ENCODE measurements at places on chromosomes 4 and X. TPM values are rescaled to one million over a fixed set of nuclear protein-coding genes. Genes with fewer than 3 reads are reported as not detected.

DNA sequence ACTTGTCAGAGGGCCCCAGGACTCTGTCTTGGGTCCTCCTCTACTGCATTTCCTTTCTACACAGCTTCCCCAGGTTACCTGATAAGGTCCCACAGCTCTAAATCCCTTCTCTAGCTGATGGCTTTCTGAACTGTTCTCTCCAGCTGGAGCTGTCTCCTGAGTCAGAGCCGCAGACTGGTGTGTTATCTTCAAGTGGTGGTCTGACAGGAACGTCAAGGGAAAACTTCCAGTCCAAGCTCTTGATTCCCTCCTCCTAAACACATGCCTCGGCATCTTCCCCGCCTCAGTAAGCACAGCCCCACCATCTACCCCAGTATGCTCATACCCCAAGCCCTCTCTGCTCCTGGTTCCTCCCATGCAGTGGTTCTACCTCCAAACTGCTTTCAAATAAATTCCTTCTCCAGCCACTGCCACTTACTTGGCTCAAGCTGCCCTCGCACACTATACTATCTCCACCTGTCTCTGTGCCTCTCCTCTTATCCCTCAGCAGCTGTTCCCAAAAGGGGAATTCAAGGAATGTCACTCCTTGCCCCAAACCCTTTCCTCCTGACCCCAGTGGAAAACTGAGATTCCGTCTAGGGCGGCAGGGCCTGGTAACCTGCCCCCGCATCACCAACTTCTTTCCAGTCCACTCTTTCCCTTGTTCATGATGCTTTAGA, 17.2 kb upstream of the CENPU start:
- no peak for DNase-seq

DNA sequence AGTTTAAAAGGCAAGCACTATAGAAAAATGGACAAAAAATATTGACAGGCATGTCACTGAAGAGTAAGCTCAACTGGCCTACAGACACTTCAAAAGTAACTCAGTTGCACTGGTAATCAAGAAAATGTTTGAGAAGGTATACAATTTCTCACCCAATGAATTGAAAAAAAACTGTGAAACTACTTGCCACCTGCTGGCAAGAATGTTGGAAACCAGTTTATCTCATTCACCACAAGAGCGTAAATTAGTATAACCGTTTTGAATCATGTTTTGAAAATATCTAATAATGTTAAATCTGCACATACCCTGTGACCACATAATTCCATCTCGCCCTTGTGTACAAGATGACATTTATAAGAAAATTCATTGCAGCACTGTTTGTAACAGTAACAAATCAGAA, 31.7 kb downstream of the TXK start:
- no peak for DNase-seq

- no peak for DNase-seq
Measured at GRCh38 chr4:82136161-82136801, 237.5 kb downstream of the HNRNPD start.

DNA sequence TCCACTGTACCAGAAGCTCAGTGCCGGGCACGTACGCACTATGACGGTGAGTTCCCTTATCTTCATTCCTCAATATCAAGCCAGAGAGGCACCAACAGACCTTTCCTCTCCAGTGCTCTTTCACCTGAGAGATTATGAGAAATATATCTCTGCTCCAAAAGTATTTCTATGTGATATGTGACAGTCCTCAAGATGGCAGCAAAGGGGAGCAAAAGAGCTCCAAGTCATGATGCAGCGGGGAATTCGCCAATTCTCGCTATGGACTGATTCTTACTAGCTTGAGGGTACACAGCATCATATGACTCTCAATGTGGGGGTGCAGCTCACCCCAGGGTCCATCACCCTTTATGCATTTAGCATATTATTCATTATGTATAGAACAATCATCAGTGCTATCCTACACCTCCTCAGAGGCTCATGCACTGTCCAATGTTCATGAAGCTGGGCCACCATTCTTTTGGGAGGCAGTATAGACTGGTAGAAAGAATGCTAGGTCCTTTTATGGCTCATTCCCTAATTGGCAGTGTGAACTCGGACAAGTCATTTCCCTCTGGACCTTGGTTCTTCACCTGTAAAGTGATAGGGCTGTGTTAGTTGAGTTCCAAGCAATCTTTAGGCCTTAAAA, 12.8 kb upstream of the IQSEC2 start:
- DNase-seq: peak; percentile 26

DNA sequence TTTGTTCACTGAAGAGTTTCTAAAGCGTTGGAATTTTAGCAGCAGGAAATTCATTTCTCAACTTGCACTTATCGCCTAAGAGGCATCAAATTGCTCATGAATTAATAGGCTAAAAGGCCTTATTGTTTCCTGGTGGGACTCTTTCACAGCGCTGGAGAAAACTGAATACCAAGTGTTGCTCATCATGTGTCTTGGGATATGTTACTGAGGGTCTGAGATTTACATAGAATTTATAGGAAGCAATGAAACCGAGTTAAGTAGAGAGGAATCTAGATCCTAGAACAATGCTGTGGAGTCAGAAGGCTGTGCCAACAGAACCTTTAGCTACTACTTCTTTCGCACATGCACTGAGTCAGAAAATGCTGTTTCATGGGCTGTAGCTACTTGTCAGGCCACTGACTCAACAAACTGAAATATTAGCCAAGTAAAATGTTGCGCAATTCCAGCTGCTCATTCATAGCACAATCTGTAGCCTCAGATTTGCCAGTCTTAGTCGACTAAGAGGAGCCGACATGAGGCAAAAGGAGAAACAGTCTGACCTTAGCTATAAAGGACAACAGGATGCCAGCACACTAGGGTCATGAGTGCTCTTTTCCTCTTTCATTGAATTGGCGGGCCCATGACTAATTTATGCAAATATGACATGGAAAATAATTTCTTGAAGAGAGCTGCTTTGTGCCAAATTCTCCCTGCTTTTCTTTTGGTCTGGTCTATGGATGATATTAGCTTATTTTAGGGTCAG, 35.9 kb upstream of the CXCL8 start:
- no peak for DNase-seq

DNA sequence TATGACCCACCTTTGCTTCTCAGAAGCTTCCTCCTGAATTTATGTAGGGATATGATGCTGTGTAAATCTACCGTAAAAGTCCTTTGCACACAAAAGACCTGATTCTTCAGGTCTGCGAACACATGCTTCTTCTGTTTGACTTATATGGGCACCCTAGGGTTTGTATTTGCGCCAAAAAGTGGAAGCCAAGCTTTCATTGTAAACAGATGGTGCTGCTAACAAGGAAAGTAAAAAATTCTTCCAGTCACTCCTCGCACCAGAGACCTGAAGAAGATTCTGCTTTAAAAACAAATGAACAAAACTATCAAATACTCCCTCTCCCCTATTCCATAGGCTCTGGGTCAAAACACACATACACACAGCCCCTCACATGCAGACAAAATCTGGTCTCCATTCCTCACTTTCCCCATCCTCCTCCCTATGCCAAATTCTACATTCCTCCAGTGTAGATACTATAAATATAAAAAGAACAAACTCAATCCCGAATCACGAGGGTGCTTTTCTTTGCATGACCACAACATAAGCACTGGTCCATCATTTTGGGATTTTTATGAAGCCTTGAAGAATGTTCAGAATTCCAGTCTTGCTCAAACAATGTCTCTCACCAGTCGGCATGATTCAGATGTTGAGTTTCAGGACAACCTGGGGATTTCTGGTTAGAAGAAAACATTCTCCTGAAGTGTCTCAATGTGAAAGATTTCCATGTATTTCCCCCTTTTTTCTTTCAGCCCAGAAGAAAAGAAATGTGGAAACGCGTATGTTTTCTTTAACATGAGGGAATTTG, 125.1 kb downstream of the PALLD start:
- DNase-seq: no peak

DNA sequence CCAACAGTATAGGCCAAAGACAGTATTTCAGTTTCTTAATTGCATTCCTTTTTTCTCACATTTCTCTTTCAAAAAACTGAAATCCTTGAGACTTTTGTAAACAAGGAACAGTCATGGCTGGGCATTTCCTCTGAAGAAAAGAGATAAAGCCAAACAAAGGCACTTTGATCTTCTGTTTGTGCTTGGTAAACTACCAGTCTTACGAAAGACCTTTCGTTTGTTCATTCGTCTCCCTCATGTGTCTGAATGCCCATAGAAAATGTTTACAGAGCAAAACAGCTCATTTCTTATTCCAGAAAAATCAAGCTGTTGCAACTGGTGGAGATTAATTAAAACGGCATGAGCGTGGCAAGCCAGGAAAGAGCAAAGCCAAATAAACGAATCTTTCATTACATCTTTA, 178.0 kb downstream of the GASK1B start:
- DNase-seq: no peak

- DNase-seq: no peak
Measured at GRCh38 chrX:39260965-39261364, 459.7 kb downstream of the MID1IP1 start.

- DNase-seq: peak; percentile 32
Measured at GRCh38 chrX:18424482-18425198, 768 bp upstream of the CDKL5 start.

- no peak for DNase-seq
Measured at GRCh38 chr4:183515411-183515810, 10.6 kb downstream of the ING2 start.

GRCh38 chrX:123188081-123188480, 4.0 kb downstream of the GRIA3 start:
- DNase-seq: no peak

DNA sequence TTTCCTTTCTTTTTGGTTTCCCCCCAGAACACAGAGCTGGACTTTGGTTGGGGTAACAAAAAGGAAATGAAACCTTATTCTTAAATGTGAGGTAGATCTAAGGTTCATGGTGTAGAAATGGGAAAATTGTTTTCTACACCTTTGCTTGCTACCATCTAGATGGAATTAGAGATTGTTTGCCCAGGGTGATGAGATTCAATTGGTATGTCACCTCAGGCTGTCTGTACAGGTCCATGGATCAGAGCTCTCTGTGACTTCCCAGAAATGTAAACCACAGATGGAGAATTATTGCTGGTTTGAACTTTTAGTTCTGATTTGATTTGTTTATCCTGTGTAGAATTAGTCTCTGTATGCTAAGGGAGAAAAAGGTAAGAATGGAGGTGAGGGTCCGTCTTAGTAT, 146.7 kb downstream of the PCDH7 start:
- no peak for DNase-seq

DNA sequence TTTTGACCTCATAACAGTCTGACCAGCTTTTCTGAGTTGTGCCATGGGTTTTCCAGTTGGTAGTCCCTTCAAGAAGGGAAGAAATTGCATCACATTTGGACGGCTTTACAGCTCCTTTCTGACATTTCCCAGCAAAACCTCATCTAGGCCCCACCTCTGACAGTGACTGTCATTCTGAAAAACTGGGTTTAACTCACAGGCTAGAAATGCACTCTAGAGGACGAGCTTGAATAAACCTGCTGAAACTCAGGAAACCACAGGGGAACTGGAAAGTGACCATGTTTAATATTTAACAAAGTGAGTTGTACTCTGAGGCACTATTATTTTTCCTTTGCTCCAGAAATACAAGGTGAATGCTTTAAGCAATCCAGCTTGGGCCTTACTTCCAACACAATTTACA, 434.3 kb upstream of the RASGEF1B start:
- no peak for DNase-seq

GRCh38 chr4:10781805-10782204, 97.2 kb upstream of the CLNK start:
- DNase-seq: no peak

DNA sequence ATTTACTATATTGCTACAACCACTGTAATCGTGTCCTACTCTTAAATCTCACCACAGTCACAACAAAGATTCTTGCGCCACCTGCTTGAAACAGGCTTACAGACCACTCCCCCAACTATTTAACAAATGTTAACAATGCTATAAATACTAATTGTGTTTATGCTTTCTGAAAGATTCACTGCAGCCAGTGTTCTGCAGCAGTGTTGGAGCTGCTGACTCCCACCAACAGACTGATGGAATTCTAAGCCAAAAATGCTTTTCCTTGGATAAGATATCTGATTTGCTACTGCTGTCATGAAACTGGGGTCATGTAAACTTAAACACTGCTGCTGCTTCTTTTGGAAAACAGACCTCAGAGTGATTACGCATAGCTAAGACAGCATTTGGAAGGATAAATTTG, 244.2 kb upstream of the MAB21L2 start:
- DNase-seq: no peak

DNA sequence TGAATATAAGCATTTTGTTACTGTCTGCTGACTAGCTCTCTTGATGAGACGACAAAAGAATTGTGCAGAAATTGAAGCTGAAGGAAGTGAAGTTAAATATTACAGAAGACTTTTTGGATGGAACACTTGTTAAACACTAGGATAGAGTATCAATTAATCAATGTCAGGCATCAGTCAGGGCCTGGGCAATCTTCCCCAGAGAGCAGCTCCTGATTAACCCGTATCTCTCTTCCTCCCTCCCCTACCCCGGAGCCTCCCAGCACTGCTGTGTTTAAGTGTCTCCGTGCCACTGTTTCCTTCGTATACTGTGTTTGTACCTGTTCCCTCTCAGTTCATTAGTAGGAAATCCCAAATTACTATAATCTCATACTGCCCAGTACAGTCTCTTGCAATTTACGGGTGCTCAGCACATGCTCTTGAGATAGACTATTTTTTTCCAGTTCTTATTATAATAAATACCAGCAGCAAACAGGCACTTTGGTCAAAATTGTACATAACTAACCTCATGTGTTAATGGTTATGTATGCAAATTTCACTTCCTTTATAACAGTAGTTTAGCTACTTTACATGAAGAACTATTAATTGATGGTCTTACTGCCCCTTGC, 765.7 kb upstream of the FTHL17 start:
- DNase-seq: no peak

The WWC2 gene
- total RNA-seq: 0.21 TPM

The PHF8 gene
- 37.4 TPM for total RNA-seq

The BST1 gene
- 0.60 TPM for total RNA-seq

The RGN gene
- total RNA-seq: not detected

The HEPH gene
- not detected for total RNA-seq

The COL4A6 gene
- not detected for total RNA-seq

The DCK gene
- total RNA-seq: 77.3 TPM
